ENCODE measurements at places on chromosomes 7 and 10.
A peak's percentile ranks its signal among the peaks of the same experiment; 100 is the strongest.

DNA sequence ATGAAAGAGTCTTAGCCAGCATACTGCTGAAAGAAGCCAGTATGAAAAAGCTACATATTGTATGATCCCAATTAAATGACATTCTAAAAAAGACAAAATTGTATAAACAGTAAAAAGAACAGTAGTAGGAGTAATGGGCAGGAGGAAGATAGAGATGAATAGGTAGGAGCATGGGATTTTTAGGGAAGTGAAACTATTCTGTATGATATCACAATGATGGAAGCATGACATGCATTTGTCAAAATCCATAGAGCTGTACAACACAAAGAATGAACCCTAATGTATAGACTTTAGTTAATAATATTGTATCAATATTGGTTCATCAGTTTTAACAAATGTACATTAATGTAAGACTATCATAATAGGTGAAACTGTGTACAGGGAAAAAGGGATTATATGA is 147.9 kb downstream of the IMMP2L start:
- no peak for DNase-seq

GRCh38 chr10:14382531-14382930 is 51.8 kb upstream of the FRMD4A start:
- DNase-seq = no peak

DNA sequence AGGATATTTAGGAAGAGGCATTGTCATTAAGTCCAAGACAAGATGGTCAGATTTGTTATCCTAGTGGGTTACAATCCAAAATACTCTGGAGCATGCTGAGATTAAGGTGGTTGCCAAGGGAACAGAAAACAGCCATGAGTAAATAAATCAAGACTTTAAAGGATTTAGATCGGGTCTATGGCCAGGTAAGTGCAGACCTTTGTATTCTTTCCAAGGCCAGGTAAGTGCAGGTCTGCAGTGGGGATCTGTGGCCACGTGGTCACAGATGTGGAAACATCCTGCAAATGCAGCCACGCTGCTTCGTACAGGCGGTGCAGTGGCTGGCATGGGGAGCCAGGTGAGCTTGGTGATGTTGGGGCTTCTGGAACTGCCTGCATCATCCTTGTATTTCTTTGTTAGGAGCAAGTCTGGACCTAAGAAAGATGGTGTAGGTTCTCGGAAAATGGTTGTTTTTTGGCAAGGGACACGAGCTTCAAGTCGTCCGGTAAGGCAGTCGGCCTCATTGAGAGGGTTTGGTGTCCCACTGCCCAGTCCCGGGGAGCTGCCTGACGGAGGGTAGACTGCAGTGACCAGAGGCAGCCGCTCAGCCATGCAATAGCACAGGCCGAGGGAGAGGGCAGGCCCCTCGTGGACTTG is 21.8 kb downstream of the ZNF775 start:
- DNase-seq = no peak

GRCh38 chr7:63054191-63054661 is 944.4 kb upstream of the ZNF722 start:
- no peak for DNase-seq

- peak; percentile 76 for DNase-seq
Measured at GRCh38 chr10:97116462-97117162, 69.1 kb downstream of the SLIT1 start.

DNA sequence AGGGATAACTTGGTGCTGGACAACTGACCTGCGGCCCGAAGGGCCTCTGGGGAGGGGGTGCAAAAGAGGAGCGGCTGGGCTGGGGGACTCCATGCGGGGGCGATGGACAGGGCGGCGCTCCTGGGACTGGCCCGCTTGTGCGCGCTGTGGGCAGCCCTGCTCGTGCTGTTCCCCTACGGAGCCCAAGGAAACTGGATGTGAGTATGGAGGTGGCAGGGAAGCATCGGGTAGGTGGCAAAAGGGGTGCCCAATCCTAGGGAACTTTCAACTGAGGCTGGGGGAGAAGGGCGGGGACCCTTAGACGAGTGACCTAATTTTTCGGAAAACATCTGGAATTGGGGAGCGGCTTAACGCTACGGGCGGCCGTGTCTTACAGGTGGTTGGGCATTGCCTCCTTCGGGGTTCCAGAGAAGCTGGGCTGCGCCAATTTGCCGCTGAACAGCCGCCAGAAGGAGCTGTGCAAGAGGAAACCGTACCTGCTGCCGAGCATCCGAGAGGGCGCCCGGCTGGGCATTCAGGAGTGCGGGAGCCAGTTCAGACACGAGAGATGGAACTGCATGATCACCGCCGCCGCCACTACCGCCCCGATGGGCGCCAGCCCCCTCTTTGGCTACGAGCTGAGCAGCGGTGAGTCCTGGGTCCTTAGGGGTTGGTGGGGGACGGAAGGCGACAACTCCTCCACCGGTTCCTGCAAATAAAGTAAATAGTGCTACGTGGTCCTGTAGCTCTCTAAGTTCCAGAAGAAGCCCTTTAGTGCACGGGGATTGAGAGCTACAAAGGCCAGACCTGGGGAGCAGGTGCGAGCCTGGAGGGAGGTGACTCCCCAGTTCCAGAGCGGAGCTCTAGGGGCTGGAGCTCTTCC is 622 bp downstream of the WNT16 start:
- DNase-seq = peak; percentile 30

GRCh38 chr7:32224276-32224675 is 154.1 kb upstream of the PDE1C start:
- no peak for DNase-seq

GRCh38 chr10:10903620-10904019 is 114.1 kb upstream of the CELF2 start:
- DNase-seq = no peak

GRCh38 chr10:32964270-32964669 is 6.2 kb upstream of the ITGB1 start:
- DNase-seq = no peak

- DNase-seq = no peak
Measured at GRCh38 chr7:81110673-81111072, 191.8 kb upstream of the SEMA3C start.

GRCh38 chr7:32030904-32031692 is 39.1 kb downstream of the PDE1C start:
- no peak for DNase-seq

GRCh38 chr10:115937768-115938056 is 335.3 kb downstream of the GFRA1 start:
- DNase-seq = no peak

- no peak for DNase-seq
Measured at GRCh38 chr7:34895202-34895601, 142.1 kb downstream of the DPY19L1 start.

DNA sequence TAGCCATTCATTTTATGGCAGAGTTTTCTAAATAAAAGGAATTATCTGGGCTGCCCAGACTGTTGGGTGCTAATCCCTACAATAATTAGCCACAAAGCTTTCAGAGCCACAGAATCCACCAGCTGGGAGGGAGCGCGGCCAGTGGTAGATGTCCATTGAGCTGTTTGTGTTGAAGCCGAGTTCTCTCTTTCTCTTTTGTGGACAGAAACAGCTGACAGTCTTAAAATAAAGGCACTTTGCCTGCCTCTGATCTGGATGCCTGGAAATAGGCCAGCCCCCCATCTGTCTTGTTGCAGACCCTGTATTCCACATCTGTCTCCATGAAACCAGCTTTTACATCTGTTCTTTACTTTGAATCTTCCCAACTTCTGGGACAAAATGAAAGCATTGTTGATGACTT is 66.1 kb downstream of the MTPN start:
- peak; percentile 9 for DNase-seq

GRCh38 chr7:151017370-151017952 is 6.8 kb downstream of the ATG9B start:
- no peak for DNase-seq

- DNase-seq = no peak
Measured at GRCh38 chr10:94549221-94549620, 3.6 kb downstream of the HELLS start.

DNA sequence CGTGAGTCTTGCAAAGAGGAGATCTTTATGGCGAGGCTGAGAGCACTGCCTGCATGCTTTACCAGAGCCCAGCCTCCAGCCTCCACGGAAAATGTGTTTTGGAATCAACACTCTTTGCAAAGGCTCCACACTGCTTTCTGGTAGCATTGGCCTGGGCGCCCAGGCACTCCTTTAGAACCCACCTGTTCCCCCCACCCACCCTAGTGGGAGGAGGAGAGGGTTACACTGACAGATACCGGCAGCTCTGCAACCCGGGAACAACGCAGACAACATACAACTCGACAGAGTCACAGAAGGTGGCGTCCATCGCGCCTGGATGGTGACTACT is 5.5 kb upstream of the MNX1 start:
- DNase-seq = no peak

DNA sequence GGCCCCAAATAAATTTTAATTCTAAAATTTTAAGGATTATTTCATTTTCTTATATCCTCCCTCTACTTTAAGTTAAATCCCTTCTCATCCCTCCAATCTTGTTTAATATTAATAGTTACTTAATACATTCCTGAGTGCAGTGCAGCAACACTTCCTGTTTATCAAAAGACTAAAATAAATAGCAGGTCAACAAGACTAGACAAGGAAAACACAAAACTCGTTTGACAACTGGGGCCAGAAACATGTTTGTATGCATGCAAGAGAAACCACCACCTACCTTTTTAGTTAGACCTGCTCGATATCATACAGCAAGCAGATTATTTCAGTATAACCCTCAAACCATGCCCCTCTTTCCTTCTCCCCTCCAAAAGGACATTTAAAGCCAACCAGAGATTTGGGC is 95.8 kb downstream of the PARD3 start:
- DNase-seq = no peak

- no peak for DNase-seq
Measured at GRCh38 chr10:10722422-10722821, 295.2 kb upstream of the CELF2 start.

GRCh38 chr7:37796138-37796775 is 52.1 kb upstream of the NME8 start:
- DNase-seq = no peak

DNA sequence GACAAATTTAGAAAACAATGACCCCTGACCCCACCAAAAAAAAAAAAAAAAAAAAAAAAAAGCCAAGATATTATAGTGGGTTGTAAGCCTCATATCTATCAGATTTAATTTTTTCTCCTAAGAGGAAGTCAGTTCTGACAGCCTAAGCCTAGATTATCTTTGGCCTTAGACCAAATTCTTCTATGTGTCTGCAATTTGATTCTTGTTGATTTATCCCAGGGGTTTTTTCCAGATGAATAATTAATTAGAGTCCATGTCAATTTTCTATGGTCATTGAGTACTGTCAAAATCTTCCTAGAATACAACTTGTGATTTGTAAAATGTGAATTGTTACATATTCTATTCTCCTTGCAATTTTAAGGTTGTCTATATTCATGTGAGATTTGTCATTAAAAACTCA is 151.6 kb upstream of the CACNA2D1 start:
- DNase-seq = peak; percentile 71

- DNase-seq = peak; percentile 57
Measured at GRCh38 chr7:122383934-122384333, 79.4 kb upstream of the FEZF1 start.

All from NCI-H2171 (cell line).